Stimulated activated CD8-positive, alpha-beta memory T cell treated with anti-CD3 and anti-CD28 coated beads, Interleukin-15, amount 100 ng/mL, for 4 hours (primary cell): ENCODE measurements at places on chromosomes 1 and 21.

- no peak for DNase-seq
Observed at GRCh38 chr1:236161230-236161629, 18.9 kb downstream of the GPR137B start.

DNA sequence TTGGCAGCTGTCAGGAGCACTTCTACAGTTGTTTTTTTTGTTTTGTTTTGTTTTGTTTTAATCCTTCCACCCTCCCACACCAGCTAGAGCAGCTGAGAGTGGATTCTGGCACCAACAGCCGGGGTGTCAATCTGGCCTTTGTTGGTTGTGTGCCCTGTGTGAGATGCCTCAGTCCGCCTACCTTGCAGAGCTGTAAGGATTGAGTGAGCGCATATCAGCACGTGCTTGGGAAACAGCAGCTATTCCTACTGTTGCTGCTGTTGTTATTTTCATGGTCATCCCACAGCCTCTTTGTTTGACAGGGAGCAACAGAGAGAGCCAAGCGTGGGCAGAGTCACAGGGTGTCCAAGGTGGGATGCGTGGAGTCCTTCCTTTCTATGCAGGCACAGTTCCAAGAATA lies 50.4 kb downstream of the PGBD5 start:
- DNase-seq, result no peak

- no peak for DNase-seq
Observed at GRCh38 chr1:240237305-240237721, 145.6 kb downstream of the FMN2 start.

- DNase-seq, result no peak
Observed at GRCh38 chr1:156911577-156912298, 8.7 kb upstream of the LRRC71 start.

DNA sequence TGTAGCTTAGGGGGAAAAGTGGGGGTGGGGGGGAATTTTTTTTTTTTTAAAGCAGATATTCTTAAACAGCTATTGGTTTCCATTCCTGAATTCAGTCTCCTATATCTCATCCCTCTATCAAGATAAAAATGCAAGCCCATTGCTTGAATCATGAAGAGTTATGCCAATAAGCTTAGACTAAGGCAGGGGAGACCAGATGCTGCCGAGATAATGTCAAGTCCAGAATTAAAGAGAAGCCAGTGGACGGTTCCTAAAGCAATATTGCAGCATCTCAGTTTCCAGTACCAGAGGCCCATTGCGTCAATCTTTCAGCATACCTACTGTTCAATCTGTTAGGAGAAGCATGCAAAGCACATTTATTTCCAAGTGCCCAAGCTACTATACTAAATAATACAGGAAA lies 309.4 kb downstream of the BARHL2 start:
- DNase-seq, result no peak

GRCh38 chr1:161772397-161772796 lies 6.3 kb downstream of the ATF6 start:
- DNase-seq, result no peak

DNA sequence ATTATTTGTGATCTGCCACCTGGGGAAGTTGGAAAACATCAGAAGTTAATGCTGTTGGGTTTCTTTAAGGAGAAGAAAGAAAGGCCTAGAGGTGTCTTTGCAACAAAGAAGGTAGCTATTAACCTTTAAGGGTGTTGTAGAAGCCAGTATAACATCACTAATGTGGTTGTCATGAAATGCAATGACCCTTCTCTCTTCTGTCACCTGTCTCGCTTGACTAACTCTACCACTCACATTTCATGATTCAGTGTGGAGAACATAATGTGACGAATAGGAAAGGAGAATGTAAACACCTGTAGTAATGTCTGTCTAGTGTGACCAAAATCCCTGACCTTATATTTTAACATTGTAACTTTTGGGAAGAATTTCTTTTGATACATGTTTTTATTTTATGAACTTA lies 211.7 kb upstream of the UBE2U start:
- no peak for DNase-seq

DNA sequence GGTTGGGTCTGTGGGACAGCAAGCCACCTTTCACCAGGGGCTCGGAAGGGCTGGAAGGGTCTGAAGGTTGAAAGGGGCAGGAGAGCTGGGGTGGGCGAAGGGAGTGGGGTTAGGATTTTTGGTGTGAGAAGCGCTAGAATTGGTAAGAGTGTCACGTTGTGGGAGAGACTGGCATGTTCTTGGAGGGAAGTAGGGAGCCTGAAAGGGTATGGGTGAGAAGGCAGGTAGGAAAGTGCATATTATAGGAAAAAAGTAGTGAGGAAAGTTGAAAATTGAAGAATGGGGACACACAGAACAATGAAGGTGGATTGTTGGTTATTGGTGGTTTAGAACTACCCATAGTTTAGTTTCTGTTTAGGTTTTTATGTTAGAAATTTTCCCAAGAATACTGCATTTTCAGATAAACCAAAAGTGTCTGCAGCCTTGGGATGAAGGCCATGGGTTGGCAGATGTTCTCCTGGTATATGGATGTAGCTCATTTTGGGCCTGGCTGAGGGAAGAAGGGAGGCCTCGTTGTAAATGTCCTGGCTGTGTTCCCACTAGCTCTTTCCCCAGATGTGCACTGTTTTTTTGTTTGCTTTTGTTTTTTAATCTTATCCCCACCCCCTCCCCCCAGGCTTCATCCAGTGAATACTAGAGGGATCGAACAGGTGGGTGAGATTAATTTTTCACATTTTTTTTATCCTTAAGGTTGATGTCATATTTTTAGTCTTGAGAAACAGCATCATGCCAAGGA lies 1.2 kb downstream of the LRRC42 start:
- no peak for DNase-seq

- DNase-seq, result no peak
Observed at GRCh38 chr1:82161700-82162141, 361.0 kb downstream of the ADGRL2 start.

DNA sequence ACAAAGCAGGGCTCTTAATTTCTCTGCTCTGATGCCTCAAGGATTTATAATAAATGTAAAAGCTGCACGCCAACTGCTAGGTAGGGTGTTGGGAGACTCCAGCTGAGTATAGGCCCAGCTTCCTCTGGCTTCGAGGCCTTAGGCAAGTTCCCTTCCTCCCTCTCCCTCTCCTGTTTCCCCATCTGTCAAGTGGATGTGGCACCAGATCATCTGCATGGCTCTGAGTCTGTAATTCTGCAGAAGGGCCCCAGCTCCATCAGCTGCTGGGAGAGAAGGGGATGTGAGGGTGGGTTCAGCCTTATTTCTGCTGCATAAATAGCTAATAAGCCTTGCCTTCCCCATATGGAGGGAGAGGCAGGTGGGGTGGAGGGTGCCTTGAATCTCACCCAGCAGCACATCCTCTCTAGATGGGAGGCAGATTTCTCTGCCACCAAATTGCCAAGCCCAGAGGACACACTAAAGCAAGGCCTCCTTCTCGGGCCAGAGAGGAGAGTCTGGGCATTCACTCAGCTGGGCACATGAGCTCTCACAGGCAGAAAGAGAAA lies 3.8 kb downstream of the TRIM62 start:
- no peak for DNase-seq

- DNase-seq, result no peak
Observed at GRCh38 chr1:33140153-33141149, 41.4 kb downstream of the TRIM62 start.

DNA sequence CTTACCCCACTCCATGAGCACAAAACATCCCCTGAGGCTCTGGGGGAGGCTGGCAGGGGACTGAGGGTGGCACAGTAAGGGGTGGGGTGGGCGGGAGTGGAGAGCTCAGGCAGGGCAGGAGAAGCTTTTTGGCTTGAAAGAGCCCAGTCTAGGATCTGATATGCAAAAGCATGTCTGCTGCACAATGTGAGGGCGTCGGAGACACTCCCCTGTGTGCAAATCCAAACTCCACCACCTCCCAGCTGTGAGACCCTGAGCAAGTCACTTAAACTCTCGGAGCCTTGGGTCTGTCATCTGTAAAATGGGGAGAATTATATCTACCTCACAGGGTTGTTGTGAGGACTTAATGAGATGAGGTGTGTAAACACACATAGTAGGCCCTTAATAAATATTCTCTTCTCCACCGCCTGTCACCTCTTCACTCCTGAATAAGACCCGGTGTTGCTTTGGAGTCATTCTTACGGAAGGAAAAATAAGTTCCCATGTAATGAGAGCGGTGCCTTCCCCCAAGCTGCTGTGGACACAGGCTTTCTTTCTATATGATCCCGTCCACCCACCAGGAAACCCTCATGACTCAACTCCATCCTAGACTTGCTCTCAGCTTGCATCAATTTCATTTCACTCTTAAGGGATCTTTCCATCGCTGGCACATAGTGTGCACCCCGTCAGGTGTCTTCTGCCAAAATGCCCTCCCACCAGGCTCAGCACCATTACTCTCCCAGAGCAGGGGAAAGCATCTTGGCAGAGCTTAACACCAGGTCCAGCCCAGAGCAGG lies 12.5 kb downstream of the KCNN3 start:
- DNase-seq, result no peak
